RPMI7951 (cell line): ENCODE measurements at places on chromosomes 2 and 18. TPM values are rescaled to one million over a fixed set of nuclear protein-coding genes. Genes with fewer than 3 reads are reported as not detected.

DNA sequence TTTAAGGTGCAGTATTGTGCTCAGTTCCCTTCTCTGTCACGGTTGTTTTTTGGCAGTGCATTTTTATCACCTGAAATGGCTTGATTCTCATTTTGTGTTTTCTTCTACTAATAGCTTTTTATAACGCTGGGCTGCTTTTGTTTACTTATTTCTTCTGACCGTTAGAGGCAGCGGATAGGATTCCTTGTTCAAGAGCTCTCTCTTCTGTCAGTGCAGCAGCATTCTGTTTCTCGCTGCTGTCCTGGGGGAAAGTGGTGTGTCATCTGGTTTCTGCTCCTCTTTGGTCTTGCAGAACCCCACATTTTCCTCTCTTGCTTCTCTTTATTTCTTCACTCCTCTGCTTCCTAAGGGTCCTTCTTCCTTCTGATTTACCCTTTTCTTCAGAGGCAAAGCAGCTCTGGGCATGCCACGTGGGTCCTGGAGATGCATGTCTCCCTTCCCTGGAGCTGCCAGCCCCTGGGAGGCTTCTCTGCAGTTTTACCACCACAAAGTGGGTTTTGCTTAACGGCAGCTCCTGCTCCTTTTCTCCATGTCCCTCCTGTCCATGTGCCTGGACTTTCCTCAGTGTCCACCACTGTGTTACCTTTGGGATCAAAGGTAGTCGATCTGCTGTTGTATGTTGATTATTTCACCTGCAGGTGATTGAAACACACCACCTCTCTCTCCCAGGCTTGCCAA lies 47.3 kb upstream of the SNTG2 start:
- no peak for DNase-seq

DNA sequence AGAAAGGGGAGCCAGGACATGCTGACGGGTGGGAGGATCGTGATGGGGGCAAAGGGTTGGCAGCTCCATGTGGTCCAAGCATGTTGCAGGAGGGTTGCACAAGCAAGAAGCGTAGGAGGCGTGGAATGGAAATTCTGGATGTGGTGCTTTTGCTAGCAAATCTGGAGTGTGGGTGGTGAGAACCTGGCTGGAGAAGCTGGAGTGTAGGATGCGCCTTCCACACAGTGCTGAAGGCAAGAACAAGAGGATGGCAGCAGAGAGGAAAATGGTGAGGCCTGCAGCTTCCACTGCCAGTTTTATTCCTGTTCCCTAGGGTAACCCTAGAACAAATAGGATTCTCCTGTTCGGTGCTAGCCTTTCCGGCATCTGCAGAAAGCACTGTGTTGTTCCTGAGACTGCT lies 22.4 kb downstream of the CREG2 start:
- no peak for DNase-seq

DNA sequence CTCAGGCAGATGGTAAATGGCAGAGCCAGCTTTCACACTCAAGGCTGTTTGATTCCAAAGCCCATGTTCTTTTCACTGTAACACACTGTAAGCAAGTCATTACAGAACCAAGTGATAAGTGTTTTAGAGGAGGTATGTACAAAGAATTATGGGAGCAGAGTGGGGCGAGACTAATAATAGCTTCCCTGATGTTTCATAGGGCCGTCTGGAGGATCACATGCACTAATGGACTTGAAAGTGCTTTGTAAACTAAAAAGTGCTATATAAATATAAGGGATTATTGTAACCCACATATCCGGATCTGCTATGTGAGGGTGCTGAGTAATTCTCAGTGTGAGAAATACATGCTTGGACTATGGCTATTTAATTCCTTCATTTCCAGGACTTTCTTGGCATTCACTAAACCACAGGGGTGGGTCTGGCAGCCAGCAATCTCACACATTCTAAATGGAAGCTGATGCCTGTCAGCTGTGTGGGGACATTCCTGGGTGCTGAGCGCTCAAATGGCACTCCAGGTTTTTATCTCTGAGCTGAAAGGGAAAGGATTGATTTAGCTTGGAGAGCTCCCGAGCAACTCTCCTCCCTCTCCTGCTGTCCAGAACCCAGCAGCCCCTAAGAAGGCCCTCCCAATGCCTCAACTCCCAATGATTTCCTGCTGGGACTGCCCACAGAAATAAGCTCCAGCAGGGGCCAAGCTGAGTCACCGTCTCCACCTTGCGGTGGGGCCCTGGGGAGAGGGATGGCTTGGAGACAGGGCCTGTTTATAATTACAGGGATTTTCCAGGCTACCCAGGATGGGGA lies 222.8 kb downstream of the SOX11 start:
- DNase-seq = peak; percentile 56

DNA sequence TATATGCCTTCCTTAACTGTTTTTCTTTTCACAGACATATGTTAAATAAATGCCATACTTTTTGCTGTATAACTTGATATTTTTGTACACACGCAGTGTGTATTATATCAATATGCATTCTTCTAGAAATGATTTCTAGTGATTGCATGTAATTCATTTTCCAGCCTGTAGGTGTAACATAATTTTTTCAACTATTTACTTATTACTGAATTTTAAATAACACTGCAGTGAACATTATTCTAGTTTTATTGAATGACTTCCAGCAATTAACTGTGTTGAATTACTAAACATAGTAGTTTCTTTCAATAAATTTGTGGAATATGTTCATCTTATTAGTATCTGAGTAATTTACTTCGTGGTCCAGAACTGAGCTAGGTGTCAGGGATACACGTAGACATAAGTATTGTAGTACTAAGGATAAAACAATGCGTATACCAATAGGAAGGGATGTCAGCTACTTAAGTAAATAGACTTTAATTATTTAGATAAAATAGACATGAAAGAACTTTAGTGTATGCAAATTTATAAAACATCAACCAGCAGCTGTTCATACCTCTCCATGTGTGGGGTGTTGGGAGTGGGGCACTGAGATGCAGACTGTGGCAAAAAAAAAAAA lies 28.0 kb downstream of the TANC1 start:
- DNase-seq = no peak

DNA sequence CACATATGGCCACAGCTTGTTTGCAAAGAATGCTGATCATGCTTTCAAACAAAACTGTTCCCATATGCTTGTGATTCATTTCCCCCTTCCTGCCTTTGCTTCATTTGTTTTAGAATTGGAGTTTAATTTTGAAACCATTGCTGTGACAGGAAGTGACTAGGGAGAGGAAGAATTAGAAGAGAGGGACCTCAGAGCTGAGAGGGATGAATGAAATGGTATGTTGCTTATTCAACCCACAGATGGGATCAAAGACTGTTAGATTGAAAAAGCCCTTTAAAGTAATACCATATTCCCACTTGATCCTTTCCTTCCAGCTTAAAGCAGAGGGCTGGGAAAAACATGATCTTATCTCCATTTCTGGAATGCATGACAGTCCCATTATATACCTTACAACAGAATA lies 106.2 kb upstream of the RNF152 start:
- DNase-seq = peak; percentile 95

- no peak for DNase-seq
These were observed 7.2 kb upstream of the ABCB11 start for GRCh38 chr2:169038338-169038757.

DNA sequence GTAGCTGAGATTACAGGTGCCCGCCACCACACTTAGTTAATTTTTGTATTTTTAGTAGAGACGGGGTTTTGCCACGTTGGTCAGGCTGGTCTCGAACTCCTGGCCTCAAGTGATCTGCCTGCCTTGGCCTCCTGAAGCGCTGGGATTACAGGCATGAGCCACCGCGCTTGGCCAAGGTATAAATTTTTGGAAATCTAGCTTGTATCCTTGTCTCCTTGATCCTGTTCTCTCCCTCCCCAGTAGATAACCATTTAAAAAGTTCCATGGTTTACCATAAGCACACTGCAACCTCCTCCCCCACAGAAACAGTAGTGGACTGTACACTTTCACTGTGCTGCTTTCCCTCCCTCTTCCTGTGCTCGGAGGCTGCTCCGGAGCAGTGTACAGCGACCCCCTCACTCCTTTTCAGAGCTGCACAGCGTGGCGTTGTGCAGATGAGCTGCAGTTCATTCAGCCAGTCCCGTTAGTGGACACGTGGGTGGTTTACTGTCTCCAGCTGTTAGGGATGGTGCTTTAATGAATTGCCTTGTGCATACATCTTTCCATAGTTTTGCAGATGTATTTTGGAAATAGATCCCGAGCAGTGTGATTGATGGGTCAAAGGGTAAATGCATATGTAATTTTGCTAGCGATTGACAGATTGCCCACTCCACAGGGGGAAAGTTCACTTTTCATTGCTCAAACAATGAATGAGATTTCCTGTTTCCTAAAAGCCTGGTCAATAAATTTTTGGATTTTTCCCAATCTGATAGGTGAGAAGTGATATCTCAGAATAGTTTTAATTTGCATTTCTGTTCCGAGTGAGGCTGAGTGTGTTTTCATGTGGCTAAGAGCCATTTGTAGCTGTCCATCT lies 14.8 kb downstream of the ASB1 start:
- DNase-seq = no peak

DNA sequence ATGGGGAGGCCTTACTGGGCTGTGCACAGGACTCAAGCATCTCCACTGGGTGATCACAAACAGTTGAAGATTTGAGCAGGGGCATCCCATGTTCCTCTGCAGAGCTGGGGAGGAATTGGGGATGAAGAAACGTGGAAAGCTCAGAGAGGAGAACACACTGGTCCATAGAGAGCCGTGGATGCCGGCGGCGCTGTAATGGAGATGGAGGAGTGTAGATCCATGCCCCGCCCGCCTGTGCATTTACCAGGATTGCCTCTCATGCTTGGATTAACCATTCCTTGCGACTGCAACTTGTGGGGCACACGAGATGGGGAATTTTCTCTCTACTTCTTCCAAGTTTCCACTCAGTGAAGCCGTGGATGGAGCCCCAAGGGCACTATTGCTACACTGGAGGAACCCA lies 115.9 kb downstream of the NCK2 start:
- DNase-seq = no peak

DNA sequence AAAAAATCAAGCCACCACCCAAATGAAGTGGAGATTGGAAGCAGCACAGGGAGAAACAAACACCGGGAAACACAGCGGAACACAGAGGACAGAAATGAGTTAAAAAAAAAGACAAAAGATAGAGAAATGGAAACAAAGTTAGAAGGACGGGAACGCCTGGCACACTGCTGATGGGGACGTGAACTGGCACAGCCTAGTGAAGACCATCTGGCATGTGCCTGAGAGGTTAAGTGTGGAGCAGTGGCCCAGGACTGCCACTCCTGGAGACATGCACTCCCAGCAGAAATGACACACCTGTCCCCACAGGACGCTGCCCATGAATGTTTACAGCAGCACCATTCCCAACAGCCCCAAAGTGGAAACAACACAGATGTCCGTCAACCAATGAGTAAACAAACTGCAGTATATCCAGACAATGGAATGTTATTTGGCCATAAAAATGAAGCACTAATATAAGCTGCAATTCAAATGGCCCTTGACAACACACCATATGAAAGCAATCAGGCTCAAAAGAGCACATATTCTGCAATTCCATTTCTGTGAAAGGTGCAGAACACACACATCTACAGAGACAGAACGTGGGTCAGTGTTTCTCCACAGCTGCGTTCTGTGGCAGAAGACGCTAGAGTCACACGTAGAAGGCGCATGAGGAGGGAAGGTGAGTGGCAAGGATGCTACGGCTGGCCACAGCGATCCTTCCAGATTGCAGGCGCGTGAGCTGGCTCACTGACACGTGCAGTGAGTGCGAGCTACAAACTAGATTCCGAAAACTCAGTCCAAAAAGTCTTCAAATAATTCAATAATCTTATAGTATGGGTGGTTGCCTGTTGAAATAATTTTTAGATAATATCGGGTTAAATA lies 24.6 kb downstream of the THAP4 start:
- no peak for DNase-seq

DNA sequence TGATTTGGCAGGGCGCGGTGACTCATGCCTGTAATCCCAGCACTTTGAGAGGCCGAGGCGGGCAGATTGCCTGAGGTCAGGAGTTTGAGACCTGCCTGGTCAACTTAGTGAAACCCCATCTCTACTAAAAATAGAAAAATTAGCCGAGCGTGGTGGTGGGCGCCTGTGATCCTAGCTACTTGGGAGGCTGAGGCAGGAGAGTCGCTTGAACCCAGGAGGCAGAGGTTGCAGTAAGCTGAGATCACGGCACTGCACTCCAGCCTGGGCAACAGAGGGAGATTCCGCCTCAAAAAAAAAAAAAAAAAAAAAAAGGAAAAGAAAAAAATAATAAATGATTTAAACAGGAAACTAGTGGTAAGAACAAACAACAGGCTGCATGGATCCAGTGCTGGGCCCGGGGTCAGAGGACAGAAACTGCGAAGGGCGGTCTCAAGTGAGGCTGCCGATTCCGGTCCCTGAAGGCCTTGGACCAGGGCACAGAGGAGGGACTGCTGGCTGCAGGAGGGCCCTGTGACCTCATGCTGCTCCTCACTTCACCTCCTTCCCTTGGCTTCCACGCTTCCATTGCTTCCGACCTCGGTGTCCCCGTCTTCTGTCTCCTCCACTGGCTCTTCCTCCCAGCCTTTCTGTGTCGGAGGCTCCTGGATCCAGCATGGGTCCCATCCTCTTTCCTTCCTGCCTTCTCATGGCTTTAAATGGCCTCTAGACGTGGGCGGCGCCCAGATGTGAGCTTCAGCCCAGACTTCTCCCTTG lies 2.1 kb upstream of the GRHL1 start:
- DNase-seq = no peak

DNA sequence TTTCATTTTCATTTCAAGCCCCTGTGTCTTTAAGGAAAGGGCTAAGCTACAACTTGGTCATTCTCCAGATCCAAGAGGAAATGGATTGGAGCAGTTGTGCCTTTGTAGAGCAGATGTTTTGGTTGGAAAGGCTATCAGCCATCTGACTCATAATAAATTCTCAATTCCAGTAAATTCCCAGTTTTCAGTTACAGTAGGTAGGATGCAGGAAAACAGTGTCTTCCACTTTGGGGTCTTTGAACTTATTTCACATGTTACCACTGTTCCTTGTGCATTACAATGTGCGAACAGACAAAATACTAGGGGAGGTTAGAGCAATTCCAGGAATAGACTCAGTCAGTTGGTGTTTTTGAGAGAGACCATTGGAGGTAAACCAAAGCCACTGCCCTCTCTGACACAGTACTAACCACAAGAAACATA lies 211.9 kb downstream of the BABAM2 start:
- DNase-seq = peak; percentile 91

The TUBB8B gene
- not detected in 2 replicates for total RNA-seq

The INO80C gene
- total RNA-seq = 1.7 and 3.4 TPM in 2 replicates

The CCDC138 gene
- total RNA-seq = 16.0 and 20.4 TPM in 2 replicates

The PIAS2 gene
- total RNA-seq = 17.2 and 23.8 TPM in 2 replicates
